ENCODE measurements at places on chromosomes 5 and 9.

GRCh38 chr9:88816141-88816540, 175.1 kb upstream of the S1PR3 start:
- DNase-seq = no peak

DNA sequence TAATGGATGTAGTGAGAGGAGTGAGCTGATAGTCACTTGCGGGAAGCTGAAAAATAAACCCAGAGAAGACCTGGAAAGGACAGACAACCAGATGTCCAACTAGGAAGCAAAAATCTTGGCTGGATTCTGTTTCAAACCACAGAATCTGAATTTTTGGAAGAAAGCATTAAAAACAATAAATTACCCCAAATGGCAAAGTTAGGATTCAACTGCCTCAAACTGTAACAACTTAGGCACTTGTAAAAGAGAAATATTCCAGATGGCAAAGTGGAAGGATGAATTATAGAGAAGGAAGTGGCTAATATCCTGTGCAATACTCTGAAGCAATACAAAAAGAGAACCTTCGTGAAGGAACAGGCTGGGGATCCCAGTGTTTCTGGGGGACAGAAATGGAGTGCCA, 46.8 kb upstream of the SLIT3 start:
- DNase-seq = no peak

DNA sequence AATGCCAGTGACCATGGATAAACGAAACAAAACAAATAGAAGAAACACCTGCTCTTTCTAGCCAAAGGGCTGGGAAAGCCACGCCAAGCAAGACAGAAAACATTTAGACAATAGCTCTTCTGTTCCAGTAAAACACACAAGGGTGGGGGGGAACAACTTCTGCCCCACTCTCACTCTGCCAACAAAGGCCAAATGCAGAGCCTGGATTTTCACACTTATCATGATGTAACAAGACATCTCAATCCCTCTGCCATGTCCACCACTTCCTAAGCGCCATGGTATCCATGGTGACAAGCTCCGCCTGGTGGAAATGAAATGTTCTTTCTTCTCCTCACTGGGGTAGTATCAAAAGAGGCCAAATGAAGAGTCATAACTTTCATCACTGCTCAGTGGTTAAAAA, 60.6 kb downstream of the DRD1 start:
- no peak for DNase-seq

GRCh38 chr5:203246-203930, 12.1 kb downstream of the LRRC14B start:
- DNase-seq = peak; percentile 54

- no peak for DNase-seq
These were observed 152.9 kb upstream of the GNA14 start for GRCh38 chr9:77800924-77801551.

- no peak for DNase-seq
These were observed 186.0 kb downstream of the DTWD2 start for GRCh38 chr5:118802335-118802734.

- DNase-seq = no peak
These were observed 227.8 kb downstream of the NSG2 start for GRCh38 chr5:174273325-174273724.

- no peak for DNase-seq
These were observed 79.4 kb downstream of the LURAP1L start for GRCh38 chr9:12854221-12854620.

DNA sequence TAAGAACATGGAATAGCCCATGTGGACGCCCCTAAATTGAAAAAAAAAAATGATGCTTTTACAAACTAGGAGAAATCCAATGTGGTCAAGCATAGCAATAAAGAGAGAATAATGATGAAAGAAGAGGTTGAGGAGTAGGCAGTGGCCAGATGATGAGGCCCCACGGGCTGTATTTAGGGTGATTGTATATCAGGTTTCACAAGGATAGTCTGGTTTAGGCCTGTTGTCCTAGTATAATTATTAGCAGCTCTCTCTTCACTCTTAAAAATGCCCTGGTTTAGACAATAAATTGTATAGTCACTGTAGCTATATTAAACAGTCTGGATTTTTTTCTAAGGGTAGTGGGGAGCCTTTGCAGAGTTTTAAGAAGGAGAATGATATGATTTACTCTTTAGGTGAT, 102.4 kb upstream of the PRRC1 start:
- no peak for DNase-seq

DNA sequence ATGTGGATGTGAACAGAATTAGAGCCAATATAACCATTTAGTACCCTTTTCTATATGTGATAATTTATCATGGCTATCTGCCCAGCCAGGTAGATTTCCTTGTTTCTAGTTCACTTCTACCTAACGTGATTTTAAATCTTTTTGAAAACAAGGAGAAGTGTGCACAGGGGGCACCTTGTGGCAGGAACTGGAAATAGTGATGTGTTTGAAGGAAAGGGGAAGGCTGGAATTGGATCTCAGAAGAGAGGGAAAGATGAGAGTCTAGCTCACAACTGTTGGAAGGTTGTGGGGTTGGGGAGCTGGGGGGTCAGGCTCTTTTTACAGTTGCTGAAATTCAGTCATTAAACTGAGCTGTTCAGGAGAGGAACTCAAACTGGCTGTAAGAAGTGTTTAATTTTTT, 219.5 kb downstream of the KCTD16 start:
- DNase-seq = no peak

DNA sequence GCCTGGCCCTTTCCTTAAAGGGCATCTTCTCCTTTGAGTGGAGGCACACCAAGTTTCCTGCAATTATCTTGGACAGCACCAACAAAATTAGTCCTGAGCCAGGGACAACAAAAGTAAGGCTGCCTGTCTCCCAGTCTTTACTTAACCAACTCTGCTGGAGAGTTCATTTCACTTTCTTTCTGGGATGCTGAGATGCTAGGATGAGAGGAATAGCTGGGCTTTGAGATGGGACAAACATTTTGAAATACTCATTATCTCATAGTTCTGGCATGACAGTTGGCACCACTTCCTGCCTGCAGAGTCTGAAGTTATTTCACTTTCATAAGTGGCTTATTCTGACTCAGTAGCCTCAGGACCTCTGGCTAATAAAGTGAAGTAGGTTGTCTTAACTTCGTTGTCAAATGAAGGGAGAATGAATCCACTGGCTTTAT, 157.0 kb downstream of the C9orf152 start:
- DNase-seq = no peak

- no peak for DNase-seq
These were observed 70.2 kb upstream of the AGXT2 start for GRCh38 chr5:35117967-35118366.

- DNase-seq = no peak
These were observed 2.8 kb downstream of the CDH6 start for GRCh38 chr5:31196309-31196708.

DNA sequence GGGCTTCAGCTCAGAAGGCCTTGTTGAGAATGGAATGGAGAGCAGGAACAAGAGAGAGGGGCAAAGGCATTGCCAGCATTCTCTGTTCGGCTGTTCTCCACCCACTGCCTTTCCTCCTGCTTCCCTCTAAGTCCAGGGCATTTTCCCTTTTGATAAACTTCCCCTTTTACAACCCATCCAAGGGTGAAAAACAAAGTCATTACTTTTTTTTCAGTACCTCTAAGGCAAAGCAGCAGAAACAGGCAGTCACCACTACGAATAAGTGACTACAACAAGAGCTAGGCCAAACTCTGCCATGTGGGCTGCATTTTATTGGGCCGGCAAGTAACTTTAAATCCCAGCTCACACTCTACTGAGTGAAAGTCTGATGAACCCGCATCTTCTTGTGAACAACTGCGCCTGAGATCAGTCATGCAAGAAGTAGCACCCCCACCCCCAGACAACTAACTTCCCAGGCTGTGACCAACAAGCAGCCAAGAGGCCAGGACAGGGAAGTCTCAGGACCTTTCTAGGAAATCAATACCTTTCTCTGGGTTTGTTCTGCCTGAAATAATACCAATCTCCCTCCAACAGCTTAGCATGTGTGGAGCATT, 13.1 kb downstream of the IL7R start:
- DNase-seq = no peak

All from activated effector memory CD4-positive, alpha-beta T cell treated with anti-CD3 and anti-CD28 coated beads, Interleukin-2, amount 50 U/mL, for 16 hours (primary cell).